ENCODE measurements at places on chromosomes 11 and 22.

DNA sequence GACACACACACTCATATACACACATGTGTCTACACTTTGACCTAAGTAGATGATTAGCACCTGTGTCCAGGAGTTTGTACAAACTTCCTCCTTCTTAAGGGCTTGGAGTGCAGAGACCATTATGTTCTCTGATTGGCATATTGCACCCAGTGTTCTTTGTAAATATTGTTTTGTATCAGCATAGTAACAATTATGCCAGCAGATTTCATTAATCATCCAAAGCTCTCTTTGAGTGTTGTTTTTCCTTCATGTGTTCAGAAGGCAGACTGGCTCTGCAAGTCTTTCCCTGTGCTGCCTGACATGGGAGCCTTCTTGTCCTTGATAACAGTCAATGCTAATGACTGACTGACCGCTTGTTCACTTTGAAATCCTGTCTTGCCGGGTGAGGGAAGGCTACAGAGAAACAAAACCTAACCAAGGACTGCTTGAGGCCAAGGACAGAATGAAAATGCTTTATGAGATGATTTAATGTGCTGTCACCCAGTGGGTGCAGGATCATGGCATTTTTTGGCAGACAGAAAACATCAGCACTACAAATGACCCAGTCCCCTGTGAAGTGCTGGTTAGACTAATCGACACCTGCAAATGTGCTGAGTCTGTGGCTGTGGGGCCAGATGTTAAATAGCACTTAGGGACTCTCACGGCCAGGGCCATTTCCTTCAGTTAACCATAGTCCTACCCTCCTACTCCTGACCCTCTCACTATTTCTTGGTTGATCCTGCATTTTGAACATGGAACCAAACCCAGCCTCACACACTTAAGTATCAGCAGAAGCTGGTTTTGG lies 6.6 kb upstream of the BARX2 start:
- DNase-seq: no peak

DNA sequence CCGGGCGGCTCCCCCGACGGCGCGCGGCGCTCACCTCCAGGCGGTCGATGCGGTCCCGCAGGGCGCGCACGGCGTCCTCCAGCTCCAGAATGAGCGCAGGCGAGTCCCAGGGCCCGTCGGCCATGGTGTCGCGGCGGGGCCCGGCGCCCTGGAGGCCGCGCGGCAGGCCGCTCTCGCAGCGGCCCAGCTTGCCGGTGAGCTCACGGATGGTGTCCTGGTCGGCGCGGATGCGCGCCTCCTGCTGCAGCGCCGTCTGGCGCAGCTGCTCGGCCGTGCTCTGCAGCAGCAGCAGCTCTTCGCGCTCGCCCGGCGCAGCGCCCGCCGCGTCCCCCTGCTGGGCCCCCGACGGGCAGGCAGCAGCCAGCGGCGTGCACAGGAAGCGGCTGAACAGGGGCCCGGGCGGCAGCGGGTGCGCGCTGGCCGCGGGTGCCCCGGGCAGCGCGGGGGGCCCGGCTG lies 599 bp downstream of the NPTXR start:
- DNase-seq: peak; percentile 68

- DNase-seq: no peak
Observed at GRCh38 chr22:38788021-38788816, 5.7 kb downstream of the DNAL4 start.

GRCh38 chr11:130181295-130182272 lies 22.0 kb downstream of the ST14 start:
- no peak for DNase-seq

- DNase-seq: no peak
Observed at GRCh38 chr11:18384157-18384641, 10.2 kb upstream of the LDHA start.

DNA sequence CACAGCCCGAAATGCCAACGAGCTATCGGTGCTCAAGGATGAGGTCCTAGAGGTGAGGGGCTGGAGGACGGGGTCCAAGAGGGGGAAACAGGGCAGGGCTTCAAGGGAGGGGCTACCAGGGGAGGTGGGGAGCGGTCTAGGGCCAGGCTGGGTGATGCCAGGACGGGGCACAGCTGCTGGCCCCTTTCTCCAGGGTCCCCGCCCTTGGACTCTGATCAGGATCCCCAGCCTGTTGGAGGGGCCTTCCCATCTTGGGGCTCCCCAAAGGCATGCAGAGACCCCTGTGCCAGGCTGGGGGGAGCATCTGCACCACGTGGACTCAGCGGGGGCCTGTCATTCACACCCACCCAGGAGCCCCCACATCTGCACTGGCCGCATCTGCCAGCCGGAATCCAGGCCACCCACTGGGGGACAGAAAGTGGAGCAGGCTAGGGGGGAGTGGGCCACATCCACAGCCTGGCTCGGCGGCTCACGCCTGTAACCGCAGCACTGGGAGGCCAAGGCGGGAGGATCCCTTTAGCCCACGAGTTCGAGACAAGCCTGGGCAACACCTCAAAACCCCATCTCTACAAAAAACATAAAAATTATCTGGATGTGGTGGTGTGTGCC lies 18.9 kb downstream of the EPS8L2 start:
- no peak for DNase-seq

DNA sequence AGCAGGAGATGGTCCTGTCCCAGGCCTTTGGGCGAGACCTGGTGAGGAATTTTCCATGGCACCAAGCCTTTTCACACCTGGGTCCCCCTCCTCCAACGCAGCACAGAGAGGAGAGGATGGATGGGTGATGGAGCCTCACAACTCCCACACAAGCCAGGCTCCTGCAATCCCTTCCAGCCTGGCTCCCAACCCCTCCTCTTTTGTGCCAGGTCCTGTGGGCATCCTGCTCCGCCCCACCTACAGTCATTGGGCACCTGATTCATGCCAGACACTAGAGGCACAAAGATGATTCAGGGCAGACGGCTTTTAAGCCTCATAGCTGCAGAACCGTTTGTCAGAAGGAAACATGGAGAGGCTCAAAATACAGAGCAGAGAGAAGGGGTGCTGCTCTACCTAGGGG lies 16.1 kb upstream of the MYRF start:
- DNase-seq: no peak

DNA sequence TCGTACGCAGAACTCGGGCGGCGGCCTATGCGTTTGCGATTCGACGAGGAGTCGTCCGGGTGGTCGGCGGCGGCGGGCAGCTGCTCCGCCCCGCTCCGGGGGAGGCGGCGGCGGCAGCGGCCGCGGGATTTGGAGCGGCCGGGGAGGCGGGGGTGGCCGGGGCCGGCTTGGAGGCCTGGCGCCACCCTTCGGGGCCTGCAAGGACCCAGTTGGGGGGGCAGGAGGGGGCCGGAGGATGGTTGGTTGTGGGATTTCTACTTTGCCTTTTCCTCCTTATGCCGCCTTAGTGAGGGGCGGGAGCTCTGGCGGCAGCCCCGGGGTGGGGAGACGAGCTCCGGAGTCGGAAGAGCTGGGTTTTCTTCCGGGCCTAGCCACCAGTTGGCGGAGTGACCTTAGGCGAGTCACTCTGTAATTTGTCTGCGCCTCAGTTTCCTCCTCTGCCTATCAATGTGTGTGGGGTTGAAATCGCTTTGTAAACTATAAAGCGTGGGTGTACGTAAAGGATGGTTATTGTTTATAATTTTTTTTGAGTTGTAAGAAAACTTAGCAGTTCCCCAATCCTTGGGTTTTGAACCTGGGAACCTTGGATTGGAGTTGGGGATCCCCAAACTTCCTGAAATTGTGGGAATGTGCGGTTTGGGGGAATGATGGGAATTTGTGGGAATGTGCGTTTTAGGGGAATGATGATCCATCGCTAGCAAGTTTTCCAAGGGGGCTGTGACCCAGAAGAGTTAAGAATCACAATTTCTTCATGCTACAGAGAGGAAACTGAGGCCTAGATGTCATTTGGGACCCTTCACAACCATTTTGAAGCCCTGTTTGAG lies 679 bp downstream of the TUG1 start:
- no peak for DNase-seq
